ENCODE measurements at places on chromosomes 4 and X.

- no peak for DNase-seq
Measured at GRCh38 chr4:3711183-3712111, 54.7 kb upstream of the ADRA2C start.

DNA sequence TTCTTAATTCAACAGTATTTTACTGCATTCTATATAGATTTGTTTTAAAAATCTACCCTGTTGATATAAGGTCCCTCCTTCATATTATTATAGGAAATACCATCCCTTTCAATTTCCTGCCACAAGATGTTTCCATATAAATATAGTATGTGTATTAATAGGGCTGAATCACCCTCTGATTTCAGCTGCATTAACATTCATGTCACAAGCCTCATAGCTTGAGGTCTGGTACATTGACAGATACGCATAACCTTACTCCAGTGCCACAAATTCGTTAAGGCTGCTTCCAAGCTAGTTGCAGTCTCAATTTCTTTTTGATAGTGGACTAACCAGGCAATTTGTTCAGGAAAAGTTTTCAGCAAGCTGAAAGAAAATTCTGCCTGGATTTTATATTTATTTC, 128.4 kb downstream of the KLHL34 start:
- peak; percentile 54 for DNase-seq

- no peak for DNase-seq
Measured at GRCh38 chr4:16992566-16993225, 94.3 kb upstream of the LDB2 start.

- DNase-seq: no peak
Measured at GRCh38 chr4:116561768-116562167, 523.6 kb downstream of the TRAM1L1 start.

DNA sequence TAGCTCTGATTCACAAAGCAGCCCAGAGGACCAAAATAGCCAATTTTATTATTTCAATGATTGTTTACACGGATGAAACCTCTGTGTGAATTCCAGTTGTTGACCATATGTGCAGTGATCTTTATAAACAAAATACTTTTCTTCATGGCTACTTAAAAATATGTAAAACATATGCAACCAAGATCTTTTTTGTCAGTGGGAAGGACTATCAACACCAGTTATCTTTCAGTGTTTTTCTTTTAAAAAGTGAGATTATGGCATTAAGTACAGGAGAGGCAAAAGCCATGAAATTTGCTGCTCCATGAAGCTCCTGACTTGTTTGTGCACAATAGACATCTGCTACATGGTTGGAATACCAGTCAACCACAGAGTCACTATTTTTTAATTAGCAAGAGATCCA, 184.4 kb downstream of the DKK2 start:
- DNase-seq: peak; percentile 3

GRCh38 chr4:77922158-77923094, 59.8 kb downstream of the MRPL1 start:
- DNase-seq: peak; percentile 62

DNA sequence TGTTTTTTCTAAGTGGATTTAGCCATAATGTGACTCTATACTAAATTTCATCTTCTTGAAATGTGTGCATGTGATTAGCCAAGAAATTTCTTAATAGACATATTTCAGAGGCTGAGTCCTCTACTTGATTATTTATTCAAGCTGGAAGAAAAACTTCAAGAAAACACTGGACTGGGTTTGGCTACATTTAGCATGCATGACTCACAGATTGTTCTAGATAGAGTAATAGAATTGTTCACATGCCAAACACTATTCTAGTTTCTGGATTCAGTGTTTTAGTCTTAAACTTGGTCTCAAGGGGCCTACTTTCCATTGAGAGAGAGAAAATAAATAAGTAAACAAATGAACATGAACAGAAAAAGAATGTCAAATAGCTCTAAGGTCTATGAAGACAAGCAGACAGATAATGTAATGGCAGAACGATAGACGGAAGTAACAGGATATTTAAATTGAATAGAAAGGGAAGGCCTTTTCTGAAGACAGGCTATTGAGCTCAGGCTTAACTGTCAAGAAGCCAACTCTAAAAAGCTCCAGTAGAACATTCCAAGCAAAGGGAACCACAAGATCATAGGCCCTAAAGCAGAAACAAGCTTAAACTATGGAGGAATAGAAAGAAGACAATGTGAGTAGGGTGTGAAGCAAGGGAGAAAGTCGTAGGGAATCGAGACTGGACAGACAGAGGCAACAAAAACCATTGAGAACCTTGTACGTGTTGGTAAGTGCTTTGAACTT, 104.6 kb downstream of the TMEM144 start:
- DNase-seq: peak; percentile 93

- peak; percentile 9 for DNase-seq
Measured at GRCh38 chrX:97524997-97525396, 641.3 kb downstream of the RPA4 start.

DNA sequence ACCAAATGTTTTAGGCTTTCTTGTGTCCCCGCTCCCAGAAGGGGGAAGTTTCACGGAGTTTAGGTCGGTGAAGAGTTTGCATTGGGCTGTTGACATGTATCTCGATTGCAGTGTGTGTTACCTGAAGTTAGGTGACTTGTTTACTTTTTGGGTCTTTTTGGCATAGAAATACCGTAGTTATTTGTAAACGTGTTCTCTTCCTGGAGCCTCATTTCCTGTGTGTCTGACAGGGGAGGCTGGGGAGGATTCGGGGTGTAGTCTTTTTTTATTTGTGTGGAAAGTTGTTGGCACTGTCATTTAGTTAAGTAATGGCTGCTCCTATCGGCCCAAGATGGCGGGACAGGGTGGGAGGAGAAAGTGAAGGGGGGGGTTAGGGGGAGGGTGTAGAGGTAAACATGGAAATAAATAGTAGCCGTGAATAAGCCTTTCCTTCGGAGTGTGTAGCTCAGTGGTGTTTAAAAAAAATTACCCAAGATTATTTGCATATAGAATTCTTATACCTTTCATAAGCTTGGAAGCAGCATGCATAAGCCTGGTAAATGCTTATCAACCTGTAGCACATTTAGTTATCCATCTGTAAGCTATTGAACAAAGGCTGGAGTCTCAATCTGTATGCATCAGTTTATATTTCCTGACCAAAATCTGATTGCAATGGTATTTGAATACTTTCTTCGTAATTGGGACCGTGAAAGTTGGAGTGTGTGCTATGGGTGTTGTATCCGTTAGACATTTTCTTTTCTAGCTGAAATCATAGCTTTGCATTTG, 1.6 kb downstream of the KDM6A start:
- DNase-seq: peak; percentile 42

- DNase-seq: no peak
Measured at GRCh38 chr4:42281324-42282020, 115.8 kb upstream of the SHISA3 start.
